Activated naive CD4-positive, alpha-beta T cell treated with anti-CD3 and anti-CD28 coated beads for 36 hours (primary cell): ENCODE measurements at places on chromosomes 5 and 9. TPM values are rescaled to one million over a fixed set of nuclear protein-coding genes. Genes with fewer than 3 reads are reported as not detected.

DNA sequence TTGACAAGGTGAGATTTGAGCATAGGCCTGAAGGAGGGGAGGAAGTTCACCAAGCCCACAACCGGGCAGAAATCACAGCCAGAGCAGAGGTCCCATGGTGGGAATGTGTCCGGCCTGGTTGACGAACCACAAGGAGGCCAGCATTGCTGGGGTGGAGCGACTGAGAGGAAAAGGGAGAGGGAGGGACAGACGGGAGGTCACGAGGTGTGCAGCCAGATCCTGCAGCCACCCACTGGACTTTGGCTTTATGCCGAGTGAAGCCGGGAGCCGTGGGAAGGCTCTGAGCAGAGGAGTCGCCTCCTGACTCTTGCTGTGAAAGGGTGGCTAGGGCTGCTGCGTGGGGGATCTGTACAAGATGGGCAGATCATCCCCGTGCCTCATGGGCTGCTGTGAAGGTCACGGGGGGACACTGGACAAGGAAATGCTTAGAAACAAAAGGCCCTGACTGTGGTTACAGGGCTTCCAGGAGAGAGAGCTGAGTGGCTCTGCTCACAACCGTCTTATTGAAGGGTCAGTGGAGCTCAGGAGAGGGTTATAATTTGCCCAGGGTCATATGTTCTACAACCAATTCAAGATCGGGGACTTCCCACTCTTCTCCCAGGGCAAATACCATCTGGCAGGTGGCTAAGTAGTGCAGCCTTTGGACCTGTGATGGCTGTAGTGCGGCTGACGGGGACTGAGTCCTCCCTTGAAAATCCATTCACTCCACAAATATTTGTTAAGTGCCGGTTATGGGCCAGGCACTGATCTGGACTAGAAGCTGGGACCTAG lies 15.6 kb upstream of the CD74 start:
- H3K36me3 ChIP-seq, result no peaks in the 10 kb centered on the region
- no peak overlapping the region for H3K4me3 ChIP-seq
- H3K27me3 ChIP-seq, result no peaks in the 10 kb centered on the region
- no peak overlapping the region for H3K27ac ChIP-seq
- no peaks in the 10 kb centered on the region for H3K4me1 ChIP-seq
- DNase-seq, result no peak

GRCh38 chr5:39469777-39470415 lies 45.1 kb upstream of the DAB2 start:
- no peak for DNase-seq
- H3K4me3 ChIP-seq, result no peak overlapping the region
- H3K27me3 ChIP-seq, result no peaks in the 10 kb centered on the region
- no peaks in the 10 kb centered on the region for H3K36me3 ChIP-seq
- peaks cover 4% of the 10 kb centered on the region for H3K4me1 ChIP-seq

DNA sequence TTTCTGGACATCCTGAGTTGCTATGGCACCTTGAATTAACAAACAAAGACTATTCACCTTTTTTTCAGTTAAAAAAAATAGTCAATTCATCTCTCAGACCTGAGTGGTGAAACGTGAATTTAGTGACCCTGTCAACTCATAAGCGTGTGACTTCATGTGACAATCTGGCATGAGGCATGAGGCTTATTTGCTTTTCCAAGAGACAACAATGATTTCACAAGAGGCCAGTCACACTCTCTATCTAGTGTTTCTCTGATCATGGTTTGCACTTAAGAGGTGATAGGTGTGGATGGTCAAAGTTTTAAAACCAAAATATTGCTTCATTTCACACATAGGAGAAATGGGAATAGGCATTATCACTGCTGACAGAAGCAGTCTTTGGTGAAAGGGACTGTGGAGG lies 559.6 kb upstream of the ACO1 start:
- DNase-seq, result no peak
- no peaks in the 10 kb centered on the region for H3K36me3 ChIP-seq
- H3K4me1 ChIP-seq, result no peaks in the 10 kb centered on the region
- H3K4me3 ChIP-seq, result no peak overlapping the region

DNA sequence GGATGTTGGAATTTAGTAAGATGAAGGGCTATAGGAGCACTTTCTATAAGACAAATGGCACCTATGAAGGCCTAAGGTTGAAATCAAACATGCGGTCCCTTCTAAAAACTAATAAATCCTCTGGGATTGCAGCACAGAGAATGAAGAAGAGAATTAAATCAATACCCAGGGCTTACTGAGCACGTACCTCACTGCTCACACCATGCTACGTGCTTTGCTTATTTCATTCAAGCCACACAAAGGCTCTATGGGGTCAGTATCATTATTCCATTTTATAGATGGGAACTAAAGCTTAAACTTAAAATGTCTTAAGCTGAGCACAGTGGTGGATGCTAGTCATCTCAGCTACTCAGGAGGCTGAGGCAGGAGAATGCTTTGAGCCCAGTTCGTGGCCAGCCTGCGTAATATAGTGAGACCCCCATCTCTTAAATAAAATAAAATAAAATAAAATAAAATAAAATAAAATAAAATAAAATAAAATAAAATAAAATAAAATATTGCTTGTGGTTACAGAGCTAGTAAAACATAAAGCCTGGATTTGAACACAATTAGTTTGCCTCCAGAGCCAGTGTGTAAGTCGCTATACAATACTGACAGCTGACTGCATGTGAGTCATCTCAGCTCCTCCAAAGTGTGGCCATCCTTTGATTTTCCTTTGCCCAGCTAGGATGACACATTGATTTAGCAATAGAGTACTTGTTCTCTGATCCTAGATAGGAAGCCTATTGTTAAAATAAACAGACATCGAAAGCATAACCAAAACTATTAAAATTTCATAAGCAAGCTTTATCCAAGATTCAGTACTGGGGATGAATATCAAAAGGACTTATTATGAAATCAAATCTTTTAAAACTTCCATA lies 20.9 kb upstream of the DPYSL3 start:
- DNase-seq, result no peak
- H3K27ac ChIP-seq, result no peak overlapping the region
- no peaks in the 10 kb centered on the region for H3K4me1 ChIP-seq
- no peak overlapping the region for H3K4me3 ChIP-seq
- H3K27me3 ChIP-seq, result no peaks in the 10 kb centered on the region
- H3K36me3 ChIP-seq, result peaks cover 2% of the 10 kb centered on the region

DNA sequence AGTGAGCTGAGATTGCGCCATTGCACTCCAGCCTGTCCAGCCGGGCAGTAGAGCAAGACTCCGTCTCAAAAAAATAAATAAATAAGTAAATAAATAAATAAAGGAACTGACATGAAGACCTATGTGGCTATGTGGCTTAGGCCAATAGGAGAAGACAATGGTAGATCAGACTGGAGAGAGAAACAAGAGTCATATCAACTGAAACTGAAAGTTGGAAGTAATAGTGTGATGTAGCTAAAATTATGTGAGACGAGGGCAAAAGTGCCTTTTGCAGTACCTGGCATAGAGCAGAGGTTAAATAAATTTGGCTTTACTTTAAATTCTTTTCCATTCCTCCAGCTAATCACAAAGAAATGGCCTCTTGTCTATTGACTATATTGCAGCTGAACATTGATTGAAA lies 7.3 kb downstream of the FBP2 start:
- no peak overlapping the region for H3K4me3 ChIP-seq
- DNase-seq, result no peak
- no peaks in the 10 kb centered on the region for H3K36me3 ChIP-seq
- peaks cover 9% of the 10 kb centered on the region for H3K27me3 ChIP-seq
- H3K27ac ChIP-seq, result no peak overlapping the region

DNA sequence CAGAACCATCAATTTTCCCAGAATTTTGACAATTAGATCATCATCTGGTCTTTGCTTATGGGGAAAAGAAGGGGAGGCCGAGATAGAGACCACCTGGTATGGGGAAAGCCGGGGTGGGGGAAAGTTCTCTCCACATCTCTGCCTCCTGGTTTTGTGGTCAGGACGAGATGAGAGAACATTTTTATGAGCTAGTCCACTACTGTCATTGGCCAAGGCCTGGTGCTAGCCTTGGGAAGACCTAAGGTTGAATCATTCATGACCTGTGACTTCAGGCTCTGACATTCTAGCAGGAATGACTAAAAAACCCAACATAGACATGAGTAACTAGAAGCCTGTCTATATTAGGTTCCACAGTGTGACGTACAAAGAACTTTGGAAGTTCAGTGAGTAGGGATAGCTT lies 135.2 kb downstream of the PTTG1 start:
- H3K36me3 ChIP-seq, result no peaks in the 10 kb centered on the region
- H3K27ac ChIP-seq, result no peak overlapping the region
- no peak overlapping the region for H3K4me3 ChIP-seq
- no peaks in the 10 kb centered on the region for H3K4me1 ChIP-seq
- no peaks in the 10 kb centered on the region for H3K27me3 ChIP-seq
- DNase-seq, result no peak

DNA sequence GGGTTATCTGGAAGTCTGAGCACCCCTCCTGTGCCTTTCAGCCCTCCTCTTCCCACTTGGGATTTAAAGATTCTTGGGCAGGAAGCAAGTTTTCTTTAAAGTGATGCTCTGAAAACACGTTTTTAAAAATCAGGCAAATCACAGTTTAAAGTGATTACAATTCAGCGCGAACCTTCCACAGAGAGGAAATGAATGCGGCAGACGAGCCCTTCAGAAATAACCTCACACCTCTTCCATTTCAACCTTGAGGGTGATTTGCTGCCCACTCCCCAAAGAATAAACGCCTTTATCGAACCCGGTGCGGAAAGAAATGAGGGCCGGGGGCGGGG lies 2.3 kb upstream of the EFNA5 start:
- no peak for DNase-seq
- peaks cover 29% of the 10 kb centered on the region for H3K4me1 ChIP-seq

- H3K27me3 ChIP-seq, result peaks cover 2% of the 10 kb centered on the region
- no peaks in the 10 kb centered on the region for H3K4me1 ChIP-seq
These were observed 167.4 kb downstream of the SLIT3 start for GRCh38 chr5:169133531-169133930.

DNA sequence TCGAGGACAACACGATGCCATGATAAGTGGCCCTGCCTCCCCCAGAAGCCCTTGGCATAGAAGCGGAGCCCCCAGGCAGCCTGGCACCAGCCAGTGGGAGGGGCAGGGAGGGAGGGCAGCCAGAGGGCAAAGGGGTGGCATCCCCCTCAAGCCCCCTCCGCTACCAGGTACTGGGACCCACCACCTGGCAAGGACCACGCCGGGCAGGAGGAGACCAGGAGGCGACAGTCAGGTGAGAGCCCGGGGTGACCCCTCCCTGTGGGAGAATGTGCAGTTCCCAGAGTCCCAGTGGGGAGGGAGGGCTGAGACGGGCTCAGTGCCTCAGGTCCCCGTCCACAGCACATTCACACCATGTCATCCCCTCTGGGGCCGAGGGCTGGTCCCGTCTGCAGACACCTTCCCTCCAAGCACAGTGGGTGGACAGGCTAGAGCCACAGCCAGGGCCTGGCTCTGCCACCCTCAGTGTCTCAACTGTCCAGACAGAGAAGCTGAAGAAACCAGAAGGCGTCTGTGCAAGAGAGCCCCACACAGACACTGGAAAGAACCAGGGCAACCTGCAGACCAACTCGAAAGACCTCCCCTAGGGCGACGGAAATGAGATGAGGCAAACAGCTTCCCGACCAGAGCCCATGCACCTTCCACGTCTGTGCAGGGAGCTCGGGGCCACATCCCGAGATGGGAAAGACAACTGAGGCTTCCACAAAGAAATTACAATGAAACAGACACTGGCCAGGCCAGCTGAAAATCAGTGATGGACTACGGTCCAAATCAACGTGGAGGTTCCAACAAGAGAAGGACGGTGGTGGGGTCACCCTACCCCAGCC lies 11.1 kb downstream of the BRD3 start:
- H3K27me3 ChIP-seq, result no peaks in the 10 kb centered on the region
- peaks cover 33% of the 10 kb centered on the region for H3K4me1 ChIP-seq
- no peak overlapping the region for H3K4me3 ChIP-seq
- no peak overlapping the region for H3K27ac ChIP-seq
- no peak for DNase-seq

GRCh38 chr5:150397146-150397781 lies 15.4 kb downstream of the CD74 start:
- no peak overlapping the region for H3K27ac ChIP-seq
- DNase-seq, result no peak

- DNase-seq, result no peak
- H3K36me3 ChIP-seq, result peaks cover 76% of the 10 kb centered on the region
- no peak overlapping the region for H3K27ac ChIP-seq
- no peaks in the 10 kb centered on the region for H3K27me3 ChIP-seq
- H3K4me3 ChIP-seq, result no peak overlapping the region
These were observed 29.6 kb downstream of the PSAT1 start for GRCh38 chr9:78326564-78326963.

GRCh38 chr5:112436144-112436543 lies 17.1 kb upstream of the EPB41L4A start:
- H3K4me3 ChIP-seq, result no peak overlapping the region
- H3K27me3 ChIP-seq, result peaks cover 14% of the 10 kb centered on the region
- no peak for DNase-seq
- no peaks in the 10 kb centered on the region for H3K4me1 ChIP-seq

DNA sequence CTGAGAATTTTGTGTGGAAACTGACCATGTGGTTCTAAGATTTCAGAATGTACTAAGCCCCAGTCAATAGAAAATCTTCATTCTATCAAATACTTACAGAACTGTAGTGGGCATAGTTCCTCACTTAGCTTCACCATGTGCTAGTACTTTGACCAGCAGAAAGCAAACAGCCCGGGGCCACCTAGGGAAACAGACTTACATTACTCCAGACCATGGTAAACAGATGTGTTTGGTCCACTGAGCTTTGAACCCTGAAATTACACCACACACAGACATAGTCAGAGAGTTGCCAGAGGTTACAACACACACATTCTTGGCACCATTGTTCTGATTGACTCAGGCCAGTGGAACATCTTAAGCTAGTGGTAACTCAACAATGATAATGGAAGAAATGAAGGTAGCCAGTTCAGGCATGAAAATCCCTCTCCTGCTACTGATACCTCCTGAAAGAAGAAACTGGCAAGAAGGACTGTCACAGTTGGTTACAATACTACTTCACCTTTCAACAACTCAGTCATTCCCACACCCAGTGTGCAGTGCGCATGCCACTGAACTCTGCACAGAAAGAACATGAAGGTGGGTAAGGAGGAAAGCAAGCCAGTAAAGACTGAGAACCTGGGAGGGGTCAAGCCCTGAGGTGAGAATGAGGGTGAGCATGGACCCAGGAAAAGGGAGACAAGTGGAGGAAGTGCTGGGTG lies 18.7 kb upstream of the LECT2 start:
- H3K27me3 ChIP-seq, result peaks cover 28% of the 10 kb centered on the region
- H3K4me3 ChIP-seq, result no peak overlapping the region
- H3K4me1 ChIP-seq, result no peaks in the 10 kb centered on the region
- no peaks in the 10 kb centered on the region for H3K36me3 ChIP-seq
- DNase-seq, result no peak
- H3K27ac ChIP-seq, result no peak overlapping the region

GRCh38 chr5:18117968-18118367 lies 483.7 kb downstream of the TAF11L14 start:
- H3K27ac ChIP-seq, result no peak overlapping the region
- no peak overlapping the region for H3K4me3 ChIP-seq
- no peaks in the 10 kb centered on the region for H3K36me3 ChIP-seq
- no peak for DNase-seq

GRCh38 chr5:75616371-75616881 lies 5.2 kb downstream of the ANKDD1B start:
- no peaks in the 10 kb centered on the region for H3K4me1 ChIP-seq
- no peak for DNase-seq

F2RL1 gene
- 2.9 TPM for total RNA-seq

SNCB gene
- total RNA-seq, result not detected

RNF180 gene
- total RNA-seq, result not detected

GPR151 gene
- not detected for total RNA-seq

GAPT gene
- total RNA-seq, result not detected

NUP155 gene
- total RNA-seq, result 79.2 TPM
